ENCODE measurements at places on chromosomes 5 and 9.

DNA sequence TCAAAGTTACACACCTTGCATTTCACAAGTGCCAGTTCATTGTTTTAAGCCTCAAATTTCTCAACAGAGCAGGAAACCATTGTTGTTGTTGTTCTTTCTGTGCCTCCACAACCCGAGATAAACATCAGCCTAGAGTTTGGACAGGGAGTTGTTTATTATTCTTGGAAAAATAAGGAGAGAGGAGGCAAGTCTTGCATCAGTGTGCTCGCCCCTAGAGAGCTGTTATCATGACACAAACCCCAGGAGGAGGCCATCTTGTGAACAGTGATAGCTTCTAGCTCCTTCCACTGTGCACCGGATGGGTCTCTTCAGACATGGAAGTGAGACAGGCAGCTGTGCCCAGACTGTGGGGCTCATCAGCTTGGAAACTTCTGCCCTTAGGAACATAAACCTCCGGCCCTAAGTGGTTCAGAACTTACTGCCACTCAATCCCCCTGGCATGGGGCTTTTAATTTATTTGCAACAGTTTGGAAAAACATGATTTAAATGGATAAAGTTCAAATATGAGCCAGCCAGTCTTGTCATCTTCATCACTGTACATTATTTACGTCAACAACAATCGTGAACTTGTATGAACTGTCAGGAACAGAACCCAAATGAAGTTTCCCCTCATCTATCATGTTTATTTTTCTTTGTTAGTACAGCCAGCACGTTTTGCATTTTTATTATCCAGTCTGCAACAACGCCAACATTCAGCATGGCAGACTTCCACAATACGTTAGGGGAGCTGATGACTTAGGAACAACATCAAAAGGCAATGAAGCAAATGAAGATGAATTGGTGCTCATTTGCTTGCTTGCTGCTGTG lies 181.7 kb upstream of the S1PR3 start:
- no peak for DNase-seq

- no peak for DNase-seq
These were observed 187.5 kb downstream of the ICE1 start for GRCh38 chr5:5609935-5610334.

GRCh38 chr5:71666321-71666720 lies 52.8 kb upstream of the CARTPT start:
- no peak for DNase-seq

GRCh38 chr9:2087500-2088313 lies 72.6 kb downstream of the SMARCA2 start:
- DNase-seq: no peak

DNA sequence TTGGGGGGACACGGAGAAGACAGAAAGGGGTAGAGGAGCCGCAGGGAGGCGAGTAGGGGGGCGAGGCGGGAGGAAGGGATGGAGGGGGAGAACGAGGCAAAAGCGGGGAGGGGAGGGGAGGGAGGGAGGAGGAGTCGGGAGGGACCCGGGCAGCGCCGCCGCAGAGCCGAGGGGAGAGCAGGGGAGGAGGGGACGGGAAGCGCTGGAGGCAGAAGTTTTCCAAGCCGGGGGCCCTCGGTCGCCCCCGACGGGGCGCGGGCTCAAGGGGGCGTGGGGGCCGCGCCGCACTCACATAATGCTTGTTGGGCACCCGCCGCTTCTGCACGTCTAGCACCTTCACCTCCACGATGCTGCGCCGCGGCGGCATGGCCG lies 353 bp downstream of the SH3PXD2B start:
- DNase-seq: peak; percentile 9

- DNase-seq: no peak
These were observed 55.5 kb downstream of the NNT start for GRCh38 chr5:43658509-43658908.

Measured in stimulated activated CD4-positive, alpha-beta T cell treated with anti-CD3 and anti-CD28 coated beads, Interleukin-4, amount 100 ng/mL, for 4 hours (primary cell).